HFFc6 (cell line): ENCODE measurements at places on chromosomes 1 and 21. TPM values are rescaled to one million over a fixed set of nuclear protein-coding genes. Genes with fewer than 3 reads are reported as not detected.

GRCh38 chr1:11331036-11331944 lies 58.3 kb downstream of the UBIAD1 start:
- H3K36me3 ChIP-seq, result no peaks in the 10 kb centered on the region
- H3K4me3 ChIP-seq, result no peak overlapping the region
- DNase-seq, result no peak

DNA sequence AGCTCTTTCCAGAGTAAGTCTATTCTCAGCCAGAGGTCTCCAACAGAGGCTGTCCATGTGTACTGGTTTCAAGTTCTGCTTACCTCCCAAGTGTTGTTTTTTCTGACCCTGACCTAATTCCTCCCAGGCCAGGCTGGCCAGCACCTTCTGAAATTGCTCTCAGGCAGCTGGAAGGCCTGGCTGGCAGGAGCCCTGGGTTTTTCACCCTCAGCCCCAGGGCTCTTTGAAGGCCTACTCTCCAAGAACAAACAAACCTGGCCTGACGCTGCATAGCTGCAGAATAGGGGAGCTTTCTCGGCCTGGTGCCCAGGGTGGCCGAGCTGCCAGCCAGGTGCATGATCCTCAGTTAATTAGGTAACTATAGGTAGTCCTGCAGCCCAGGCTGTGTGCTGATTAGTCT lies 147.5 kb downstream of the CACNA1E start:
- no peak overlapping the region for H3K27ac ChIP-seq
- DNase-seq, result no peak
- H3K36me3 ChIP-seq, result no peaks in the 10 kb centered on the region
- H3K27me3 ChIP-seq, result no peaks in the 10 kb centered on the region

The RNU1-4 gene
- 1,400 to 2,630 TPM (median 1,564 TPM) in 3 replicates for total RNA-seq

- H3K27me3 ChIP-seq, result peaks cover 4% of the 10 kb centered on the region; the same call in 1 of the 2 replicates
- peaks cover 11% of the 10 kb centered on the region for H3K36me3 ChIP-seq
- DNase-seq, result no peak
- H3K4me3 ChIP-seq, result no peak overlapping the region
- H3K4me1 ChIP-seq, result peaks cover 24% of the 10 kb centered on the region
Measured at GRCh38 chr1:36092166-36092797, 3.6 kb downstream of the ADPRS start.

GRCh38 chr1:101884621-101885020 lies 112.1 kb downstream of the OLFM3 start:
- no peaks in the 10 kb centered on the region for H3K36me3 ChIP-seq
- no peak overlapping the region for H3K4me3 ChIP-seq
- DNase-seq, result no peak
- H3K27me3 ChIP-seq, result no peaks in the 10 kb centered on the region
- H3K4me1 ChIP-seq, result no peaks in the 10 kb centered on the region
- no peak overlapping the region for H3K27ac ChIP-seq

The SYNJ1 gene
- total RNA-seq, result 14.4 to 16.5 TPM (median 14.6 TPM) in 3 replicates

The C1QTNF12 gene
- total RNA-seq, result 0.61 to 1.6 TPM (median 1.2 TPM) in 3 replicates

The CYP4A11 gene
- total RNA-seq, result not detected in 3 replicates

DNA sequence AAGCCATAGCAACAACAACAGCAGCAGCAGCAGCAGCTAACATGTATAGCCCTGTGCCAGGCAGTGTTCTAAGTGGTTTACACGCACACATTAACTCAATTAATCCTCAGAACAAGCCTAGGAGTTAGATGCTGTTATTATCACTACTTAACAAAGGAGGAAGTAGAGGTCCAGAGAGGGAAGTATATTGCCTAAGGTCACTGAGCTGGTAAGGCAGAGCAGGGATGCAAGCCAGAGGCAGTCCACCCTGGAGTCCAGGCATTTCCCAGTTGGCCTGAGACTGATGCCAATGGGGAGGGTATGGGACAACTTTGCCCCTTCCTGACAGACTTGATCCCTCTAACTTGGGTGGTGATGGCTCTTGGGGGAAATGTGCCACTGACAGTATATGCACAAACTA lies 6.8 kb downstream of the CDC14A start:
- no peak overlapping the region for H3K4me3 ChIP-seq
- H3K4me1 ChIP-seq, result peaks cover 28% of the 10 kb centered on the region
- no peaks in the 10 kb centered on the region for H3K36me3 ChIP-seq
- no peak for DNase-seq
- no peak overlapping the region for H3K27ac ChIP-seq
- no peaks in the 10 kb centered on the region for H3K27me3 ChIP-seq

The CRYAA gene
- not detected in 3 replicates for total RNA-seq

- H3K4me1 ChIP-seq, result peaks cover 60% of the 10 kb centered on the region
- H3K27ac ChIP-seq, result no peak overlapping the region
- no peak overlapping the region for H3K4me3 ChIP-seq
- peaks cover 28% of the 10 kb centered on the region for H3K36me3 ChIP-seq
- 0 out of 2 replicates have a peak, but pooled peaks cover 1% of the 10 kb centered on the region for H3K27me3 ChIP-seq
Measured at GRCh38 chr1:198650506-198650905, 11.7 kb downstream of the PTPRC start.

DNA sequence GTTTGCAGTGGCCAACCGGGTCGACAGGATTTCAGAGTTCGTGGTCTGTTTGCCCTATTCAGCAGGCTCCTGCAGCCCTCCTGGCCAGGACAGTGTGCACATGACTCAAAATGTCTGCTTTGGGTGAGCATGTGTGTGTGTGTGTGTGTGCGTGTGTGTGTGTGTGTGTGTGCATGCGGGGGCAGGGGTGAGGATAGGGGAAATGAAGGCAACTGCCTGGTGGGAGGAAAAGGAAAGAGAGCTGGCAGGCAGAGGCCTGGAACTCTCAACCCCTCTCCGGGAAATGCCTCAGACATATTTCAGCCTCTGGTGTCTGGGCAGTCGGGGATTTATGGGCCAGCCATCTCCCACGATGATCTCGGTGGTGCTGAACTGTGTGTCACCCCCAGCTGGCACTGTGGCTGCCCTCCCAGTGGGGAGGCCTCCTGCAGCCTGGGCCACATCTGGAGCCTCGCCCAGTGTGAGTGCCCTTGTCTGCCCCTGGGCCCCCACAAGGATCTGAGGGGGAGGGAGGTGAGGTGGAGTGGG lies 15.2 kb downstream of the CDCP2 start:
- H3K27me3 ChIP-seq, result peaks cover 2% of the 10 kb centered on the region
- H3K36me3 ChIP-seq, result no peaks in the 10 kb centered on the region
- H3K4me1 ChIP-seq, result peaks cover 39% of the 10 kb centered on the region
- H3K4me3 ChIP-seq, result no peak overlapping the region; the same call in 1 of the 2 replicates
- peak overlapping the region; percentile 61 for H3K27ac ChIP-seq

- H3K27ac ChIP-seq, result no peak overlapping the region
- H3K27me3 ChIP-seq, result no peaks in the 10 kb centered on the region
- H3K4me1 ChIP-seq, result peaks cover 12% of the 10 kb centered on the region; the same call in 1 of the 2 replicates
- H3K4me3 ChIP-seq, result no peak overlapping the region
- H3K36me3 ChIP-seq, result no peaks in the 10 kb centered on the region
Measured at GRCh38 chr1:95043141-95043980, 29.4 kb downstream of the ALG14 start.

The NDUFV3 gene
- total RNA-seq, result 54.8 and 61.1 TPM in 2 replicates

- no peaks in the 10 kb centered on the region for H3K27me3 ChIP-seq
- H3K4me3 ChIP-seq, result no peak overlapping the region
- H3K27ac ChIP-seq, result no peak overlapping the region
- H3K4me1 ChIP-seq, result peaks cover 10% of the 10 kb centered on the region
- no peaks in the 10 kb centered on the region for H3K36me3 ChIP-seq
Measured at GRCh38 chr1:172206256-172206655, 214.2 kb upstream of the C1orf105 start.

The ARHGEF16 gene
- 0.10 TPM in 1 of 3 replicates, not detected in the others for total RNA-seq

DNA sequence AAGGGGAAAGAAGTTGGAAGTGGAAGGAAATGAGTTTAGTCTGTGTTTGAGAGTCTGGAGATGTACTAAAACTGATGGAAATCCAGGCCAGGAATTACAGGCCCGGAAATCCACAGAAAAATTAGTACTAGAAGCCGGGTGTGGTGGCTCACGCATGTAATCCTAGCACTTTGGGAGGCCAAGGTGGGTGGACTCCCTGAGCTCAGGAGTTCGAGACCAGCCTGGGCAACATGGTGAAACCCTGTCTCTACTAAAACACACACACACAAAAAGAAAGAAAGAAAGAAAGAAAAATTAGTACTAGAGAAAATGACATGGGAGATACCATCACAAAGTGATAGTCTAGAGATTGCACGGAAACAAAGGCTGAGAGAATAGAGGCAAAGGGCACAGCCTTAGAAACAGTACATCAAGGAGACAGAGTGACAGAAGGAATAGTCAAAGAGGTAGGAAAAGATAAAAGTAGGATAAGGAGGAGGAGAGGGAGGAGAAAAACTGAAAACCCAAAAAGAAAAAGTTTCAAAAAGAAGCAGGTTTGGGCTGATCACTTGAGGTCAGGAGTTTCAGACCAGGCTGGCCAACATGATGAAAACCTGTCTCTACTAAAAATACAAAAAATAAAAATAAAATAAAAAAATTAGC lies 4.8 kb upstream of the TAF13 start:
- no peaks in the 10 kb centered on the region; the same call in 1 of the 2 replicates for H3K27me3 ChIP-seq
- H3K36me3 ChIP-seq, result peaks cover 3% of the 10 kb centered on the region
- peaks cover 30% of the 10 kb centered on the region for H3K4me1 ChIP-seq
- H3K27ac ChIP-seq, result peak overlapping the region; percentile 86
- peak overlapping the region; percentile 61; the same call in 1 of the 2 replicates for H3K4me3 ChIP-seq

The S100A5 gene
- total RNA-seq, result 0.53 to 1.2 TPM in 2 of 3 replicates, not detected in the other

DNA sequence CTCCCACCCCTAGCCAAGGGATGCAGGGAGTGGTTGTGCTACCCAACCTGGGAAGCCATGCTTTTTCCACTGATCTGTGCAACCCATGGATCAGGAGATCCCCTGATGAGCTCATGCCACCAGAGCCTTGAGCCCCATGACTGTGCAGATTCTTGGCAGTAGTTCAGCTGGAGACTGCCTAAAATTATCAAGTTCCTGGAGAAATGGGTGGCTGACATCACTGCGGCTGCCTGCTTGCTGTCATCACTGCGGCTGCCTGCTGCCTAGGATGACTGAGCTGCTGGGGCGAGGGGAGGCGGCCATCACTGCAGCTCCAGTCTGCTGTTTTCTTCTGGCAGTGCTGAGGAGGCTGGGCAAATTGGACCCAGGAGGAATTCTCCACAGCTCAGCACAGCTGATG lies 159.2 kb downstream of the AGBL4 start:
- no peak overlapping the region for H3K4me3 ChIP-seq
- no peak for DNase-seq
- no peak overlapping the region for H3K27ac ChIP-seq

The COL8A2 gene
- 2.3 to 5.8 TPM (median 5.1 TPM) in 3 replicates for total RNA-seq

The KCNJ10 gene
- not detected in 3 replicates for total RNA-seq

DNA sequence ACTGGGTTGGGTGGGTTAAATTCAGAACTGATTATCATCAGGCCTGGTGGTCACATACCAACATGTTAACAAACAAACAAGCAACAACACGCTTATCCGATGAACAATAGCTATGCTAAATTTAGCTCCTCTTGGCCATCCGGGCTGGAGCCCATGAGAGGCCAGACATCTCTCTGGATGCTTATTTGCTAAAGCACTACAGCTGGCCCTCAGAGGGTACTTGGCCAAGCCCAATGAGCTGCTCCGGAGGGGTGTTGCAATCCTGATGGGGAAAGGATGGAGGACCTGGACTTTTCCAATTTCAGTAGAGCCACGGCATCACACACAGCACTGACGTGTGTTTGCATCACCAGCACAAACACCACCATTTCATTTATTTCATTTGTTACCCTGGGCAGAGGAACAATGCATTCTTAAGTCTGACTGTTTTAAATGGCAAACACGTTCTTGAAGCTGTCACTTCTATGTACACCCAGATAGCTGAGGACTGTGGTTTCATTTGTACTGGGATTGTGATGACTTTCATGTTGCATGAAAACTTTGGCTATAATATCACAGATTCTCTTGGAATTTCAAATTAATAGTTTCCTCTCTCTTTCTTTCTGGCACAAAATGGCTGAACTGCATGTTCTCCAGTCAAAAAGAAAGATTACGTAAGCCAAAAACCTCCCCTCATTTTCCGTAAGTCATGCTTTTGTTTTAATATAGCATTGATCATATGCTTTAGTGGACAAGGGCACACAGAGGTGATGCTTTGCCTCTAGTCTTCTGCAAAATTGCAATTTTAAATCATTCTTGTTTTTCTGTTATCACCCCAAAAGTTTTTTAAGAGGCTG lies 359.8 kb upstream of the KAZN start:
- DNase-seq, result no peak
- H3K4me1 ChIP-seq, result no peaks in the 10 kb centered on the region
- H3K36me3 ChIP-seq, result no peaks in the 10 kb centered on the region

- DNase-seq, result no peak
- H3K36me3 ChIP-seq, result no peaks in the 10 kb centered on the region
- H3K27me3 ChIP-seq, result peaks cover 14% of the 10 kb centered on the region
- H3K4me3 ChIP-seq, result no peak overlapping the region
- no peaks in the 10 kb centered on the region for H3K4me1 ChIP-seq
- H3K27ac ChIP-seq, result no peak overlapping the region
Measured at GRCh38 chr1:38166461-38166860, 119.9 kb upstream of the POU3F1 start.

GRCh38 chr21:38838598-38839327 lies 33.0 kb downstream of the ETS2 start:
- H3K36me3 ChIP-seq, result no peaks in the 10 kb centered on the region
- H3K27me3 ChIP-seq, result peaks cover 5% of the 10 kb centered on the region
- H3K4me3 ChIP-seq, result peak overlapping the region; percentile 62

- peaks cover 20% of the 10 kb centered on the region for H3K36me3 ChIP-seq
- H3K27me3 ChIP-seq, result peaks cover 1% of the 10 kb centered on the region; the same call in 1 of the 2 replicates
- H3K27ac ChIP-seq, result peak within 1 kb of the TSS; percentile 96
- peak; percentile 79 for DNase-seq
- H3K4me3 ChIP-seq, result peak within 1 kb of the TSS; percentile 99
Measured at GRCh38 chr1:231240883-231241735, at the start of gene GNPAT. GNPAT (plus strand) TSS chr1:231241212; CDS start chr1:231241379, 167 bp downstream.

DNA sequence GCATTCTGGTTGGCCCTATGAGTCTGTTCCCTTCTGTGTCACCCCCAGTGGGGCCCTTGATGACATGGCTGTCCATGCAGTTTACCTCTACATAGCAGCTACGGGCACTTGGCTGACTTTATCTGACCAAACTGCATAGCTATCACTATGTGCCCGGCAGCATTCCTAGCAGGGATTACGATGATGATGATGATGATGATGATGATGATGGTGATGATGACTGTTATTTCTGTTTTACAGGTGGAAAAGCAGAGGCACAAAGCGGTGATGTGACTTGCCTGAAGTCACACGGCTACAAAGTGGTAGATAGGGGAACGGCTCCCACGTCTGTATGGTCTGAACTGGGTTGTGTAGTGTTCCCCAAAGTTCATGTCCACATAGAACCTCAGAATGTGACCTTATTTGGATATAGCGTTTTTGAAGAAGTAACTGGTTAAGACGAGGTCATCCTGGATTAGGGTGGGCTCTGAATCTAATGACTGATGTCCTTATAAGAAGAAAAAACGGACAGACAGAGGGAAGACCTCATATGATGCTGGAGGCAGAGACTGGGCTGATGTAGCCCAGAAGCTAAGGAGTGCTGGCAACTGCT lies 57.6 kb downstream of the RUNX1 start:
- H3K36me3 ChIP-seq, result peaks cover 11% of the 10 kb centered on the region
- H3K4me1 ChIP-seq, result peaks cover 10% of the 10 kb centered on the region
- no peak overlapping the region for H3K4me3 ChIP-seq

The PRKACB gene
- total RNA-seq, result 34.7 to 37.0 TPM (median 36.2 TPM) in 3 replicates

DNA sequence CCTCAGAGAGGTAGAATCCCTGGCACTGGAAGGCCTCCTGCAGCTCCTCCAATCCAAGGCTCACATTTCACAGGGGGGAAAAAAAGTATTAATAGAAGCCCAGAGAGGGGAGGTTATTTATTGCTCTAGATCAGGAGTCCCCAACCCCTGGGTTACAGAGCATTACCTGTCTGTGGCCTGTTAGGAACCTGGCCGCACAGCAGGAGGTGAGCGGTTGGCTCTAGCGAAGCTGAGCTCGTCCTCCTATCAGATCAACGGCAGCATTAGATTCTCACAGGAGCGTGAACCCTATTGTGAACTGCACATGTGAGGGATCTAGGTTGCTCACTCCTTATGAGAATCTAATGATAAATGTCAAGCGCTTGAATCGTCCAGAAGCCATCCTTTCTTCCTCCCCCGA lies 46.8 kb upstream of the RCC2 start:
- no peaks in the 10 kb centered on the region for H3K36me3 ChIP-seq
- H3K27ac ChIP-seq, result no peak overlapping the region
- no peak overlapping the region for H3K4me3 ChIP-seq
- peaks cover 3% of the 10 kb centered on the region for H3K27me3 ChIP-seq
- H3K4me1 ChIP-seq, result peaks cover 13% of the 10 kb centered on the region; the same call in 1 of the 2 replicates
